ENCODE measurements at places on chromosomes 2 and 18.

- no peak for DNase-seq
Measured at GRCh38 chr18:13219593-13220159, 1.1 kb downstream of the LDLRAD4 start.

- peak; percentile 35 for DNase-seq
Measured at GRCh38 chr2:39128919-39129391, 8.1 kb upstream of the SOS1 start.

- DNase-seq: no peak
Measured at GRCh38 chr18:36450264-36450663, 152.8 kb downstream of the FHOD3 start.

DNA sequence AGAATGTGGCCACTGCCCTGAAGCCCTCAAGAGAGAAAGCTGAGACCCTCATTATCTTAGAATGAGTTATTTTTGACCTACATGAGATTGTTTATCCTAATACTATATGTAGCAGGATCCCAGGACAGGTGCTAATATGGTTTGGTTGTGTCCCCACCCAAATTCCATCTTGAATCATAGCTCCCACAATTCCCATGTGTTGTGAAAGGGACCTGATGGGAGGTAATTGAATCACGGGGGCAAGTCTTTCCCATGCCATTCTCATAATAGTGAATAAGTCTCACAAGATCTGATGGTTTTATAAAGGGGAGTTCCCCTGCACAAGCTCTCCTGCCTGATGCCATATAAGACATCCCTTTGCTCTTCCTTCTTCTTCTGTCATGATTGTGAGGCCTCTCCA, 76.8 kb downstream of the CCBE1 start:
- DNase-seq: no peak

DNA sequence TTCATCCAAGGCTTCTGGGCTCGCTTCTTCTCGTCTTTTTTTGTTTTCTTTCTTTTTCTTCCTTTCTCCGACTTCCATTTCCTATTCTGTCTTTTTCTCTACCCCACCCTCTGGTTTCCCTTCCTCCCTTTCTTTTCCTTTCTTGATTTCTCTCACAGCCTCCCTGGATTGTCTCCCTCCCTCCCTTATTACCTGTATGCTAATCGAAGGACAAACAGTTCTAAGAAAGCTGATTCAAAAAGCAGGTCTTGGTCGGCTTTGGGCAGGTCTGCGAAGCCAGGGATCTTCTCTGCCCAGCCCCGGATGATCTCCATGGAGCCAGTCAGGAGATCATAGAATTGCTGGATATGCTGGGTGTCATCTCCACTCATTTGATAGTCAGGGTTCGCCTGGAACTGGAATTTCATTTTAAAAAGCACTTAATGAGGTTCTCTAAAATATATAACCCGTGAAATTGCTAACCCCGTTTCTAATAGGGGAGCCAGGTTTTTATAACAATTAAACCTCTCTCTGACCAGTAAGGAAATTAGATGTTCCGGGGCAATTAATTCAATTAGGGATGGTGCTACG, 5.9 kb downstream of the NR4A2 start:
- DNase-seq: no peak

- no peak for DNase-seq
Measured at GRCh38 chr2:71419976-71420375, 33.4 kb upstream of the DYSF start.

All from effector memory CD4-positive, alpha-beta T cell (primary cell).